ENCODE measurements at places on chromosomes 7 and 10.
A peak's percentile ranks its signal among the peaks of the same experiment; 100 is the strongest.

DNA sequence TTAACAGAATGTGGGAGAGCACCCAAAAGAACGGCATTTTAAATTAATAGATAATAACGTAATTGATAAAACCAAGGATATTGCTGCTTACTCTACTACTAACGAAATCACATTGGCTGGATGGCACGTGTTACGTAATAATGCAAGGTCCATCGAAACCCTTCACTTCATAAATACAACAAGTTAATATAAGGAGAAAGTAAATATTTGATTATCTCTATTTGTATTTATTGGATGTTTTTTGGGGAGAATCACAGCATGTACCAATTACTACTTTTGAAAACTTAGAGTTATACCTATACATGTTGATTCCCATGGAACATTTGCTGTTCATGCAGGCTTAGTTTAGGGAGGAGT, 1.6 kb downstream of the PRKG1 start:
- DNase-seq: no peak

GRCh38 chr7:100275120-100275519, 32.4 kb upstream of the SPDYE3 start:
- no peak for DNase-seq

DNA sequence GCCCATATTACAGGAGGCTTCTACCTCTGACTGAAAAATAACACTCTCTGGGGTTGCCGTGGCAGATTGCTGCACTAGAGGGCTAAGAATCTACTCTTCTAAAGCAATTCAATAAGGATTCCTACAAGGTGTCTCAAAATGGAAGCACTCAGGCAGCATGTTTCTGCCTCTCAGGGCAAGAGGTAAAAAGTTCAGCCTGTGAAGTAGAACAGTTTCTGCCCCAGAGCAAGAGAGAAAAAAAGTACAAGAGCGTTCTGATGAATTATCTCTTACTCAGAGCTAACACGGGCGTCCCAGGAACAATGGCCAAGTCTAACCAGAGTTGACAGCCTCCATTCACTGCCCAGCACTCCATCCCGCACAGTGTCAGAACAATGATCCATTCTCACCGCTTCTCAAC, 71.3 kb upstream of the TES start:
- DNase-seq: no peak

DNA sequence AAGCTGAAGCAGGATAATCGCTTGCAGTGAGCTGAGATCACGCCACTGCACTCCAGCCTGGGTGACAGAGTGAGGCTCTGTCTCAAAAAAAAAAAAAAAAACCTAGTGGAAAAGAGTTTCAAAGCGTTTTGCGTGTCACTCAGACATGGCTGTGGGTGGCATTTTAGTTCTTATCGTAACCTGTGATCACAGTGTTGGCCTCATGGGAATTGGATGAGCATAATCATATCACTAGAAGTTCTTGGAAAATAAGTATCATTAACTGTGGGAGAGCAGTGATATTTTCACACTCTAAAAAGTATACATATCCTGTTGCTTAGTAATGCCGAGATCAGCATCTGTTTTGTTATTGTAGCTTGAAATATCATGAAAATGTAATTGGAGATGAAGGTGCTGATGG, 92.6 kb downstream of the CREM start:
- peak; percentile 60 for DNase-seq

- DNase-seq: no peak
These were observed 32.8 kb downstream of the IL15RA start for GRCh38 chr10:5944389-5945189.

GRCh38 chr10:4677296-4678021, 148.5 kb upstream of the AKR1E2 start:
- no peak for DNase-seq

- no peak for DNase-seq
These were observed 4.5 kb downstream of the CAMK2B start for GRCh38 chr7:44320794-44321371.

- DNase-seq: no peak
These were observed 220.5 kb downstream of the LHFPL3 start for GRCh38 chr7:104548861-104549260.

DNA sequence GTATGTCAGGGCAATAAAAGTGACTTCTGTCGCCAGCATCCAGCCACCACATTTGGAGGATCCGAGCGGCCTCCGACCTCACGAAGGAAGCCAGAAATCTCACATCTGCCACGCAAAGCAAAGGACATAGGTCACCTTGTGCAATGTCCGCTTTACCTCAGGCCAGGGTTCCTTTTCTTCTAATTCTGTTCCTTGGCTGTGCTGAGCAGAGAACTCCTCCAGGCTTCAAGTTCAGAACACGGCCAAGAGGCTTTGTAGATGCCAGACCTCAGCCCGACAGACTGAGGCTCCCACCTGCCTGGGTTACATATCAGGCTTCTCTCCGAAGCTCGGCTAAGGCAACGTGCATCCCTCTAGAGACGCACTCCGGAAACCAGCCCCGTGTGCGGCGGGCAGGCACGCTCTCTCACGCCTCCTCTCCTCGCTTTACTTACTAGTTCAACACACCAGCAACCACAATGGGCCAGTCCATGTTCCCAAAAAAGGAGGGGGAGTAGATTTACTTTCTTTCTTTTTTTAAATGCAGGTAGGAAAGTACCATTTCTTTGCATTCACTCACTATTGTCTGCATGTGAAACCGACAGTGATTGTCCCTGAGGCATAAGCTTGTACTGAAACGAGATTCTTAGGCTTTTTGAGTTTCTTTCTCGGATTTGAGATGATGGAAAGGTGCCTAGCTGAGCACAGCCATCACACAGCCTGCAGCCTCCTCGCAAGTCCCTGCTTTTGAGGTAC, 122.4 kb upstream of the AFAP1L2 start:
- peak; percentile 82 for DNase-seq
